Stimulated activated memory B cell treated with anti-CD40 and anti-IgM and Interleukin-4, amounts not matched to agents 10 μg/mL and 1 μg/mL and 100 μg/mL, for 72 hours (primary cell): ENCODE measurements at places on chromosomes 6 and 20.

DNA sequence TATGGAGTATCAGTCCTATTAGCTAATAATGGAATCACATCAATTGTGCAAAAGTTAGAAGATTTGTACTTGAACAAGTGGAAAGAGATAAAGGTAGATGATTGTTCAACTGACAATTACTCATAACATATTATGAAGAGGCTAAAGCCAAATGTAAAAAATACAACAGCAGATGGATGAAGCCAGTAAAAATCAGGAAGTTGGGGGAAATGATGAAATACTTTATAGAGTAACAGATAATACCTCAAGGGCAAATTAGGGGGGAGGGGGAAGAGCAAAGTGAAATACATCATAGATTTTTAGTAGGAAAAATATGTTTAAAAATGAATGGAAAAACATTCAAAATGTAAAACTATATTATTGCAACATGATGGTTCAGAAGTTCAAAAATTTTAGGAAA lies 114.0 kb downstream of the PDSS2 start:
- no peak for ATAC-seq

- no peak for ATAC-seq
These were observed 2.0 kb downstream of the TSBP1 start for GRCh38 chr6:32369660-32370059.

DNA sequence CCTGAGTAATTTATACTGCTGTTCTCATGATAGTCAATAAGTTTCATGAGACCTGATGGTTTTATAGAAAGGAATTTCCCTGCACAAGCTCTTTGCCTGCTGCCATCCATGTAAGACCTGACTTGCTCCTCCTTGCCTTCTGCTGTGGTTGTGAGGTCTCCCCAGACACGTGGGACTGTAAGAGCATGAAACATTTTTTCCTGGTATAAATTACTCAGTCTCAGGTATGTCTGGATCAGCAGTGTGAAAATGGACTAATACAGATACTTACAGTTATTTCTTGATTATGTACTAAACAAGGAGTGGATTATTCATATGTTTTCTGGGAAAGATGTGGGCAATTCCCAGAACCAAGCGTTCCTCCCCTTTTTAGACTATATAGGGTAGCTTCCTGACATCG lies 1.9 kb upstream of the TRIM38 start:
- no peak for ATAC-seq

DNA sequence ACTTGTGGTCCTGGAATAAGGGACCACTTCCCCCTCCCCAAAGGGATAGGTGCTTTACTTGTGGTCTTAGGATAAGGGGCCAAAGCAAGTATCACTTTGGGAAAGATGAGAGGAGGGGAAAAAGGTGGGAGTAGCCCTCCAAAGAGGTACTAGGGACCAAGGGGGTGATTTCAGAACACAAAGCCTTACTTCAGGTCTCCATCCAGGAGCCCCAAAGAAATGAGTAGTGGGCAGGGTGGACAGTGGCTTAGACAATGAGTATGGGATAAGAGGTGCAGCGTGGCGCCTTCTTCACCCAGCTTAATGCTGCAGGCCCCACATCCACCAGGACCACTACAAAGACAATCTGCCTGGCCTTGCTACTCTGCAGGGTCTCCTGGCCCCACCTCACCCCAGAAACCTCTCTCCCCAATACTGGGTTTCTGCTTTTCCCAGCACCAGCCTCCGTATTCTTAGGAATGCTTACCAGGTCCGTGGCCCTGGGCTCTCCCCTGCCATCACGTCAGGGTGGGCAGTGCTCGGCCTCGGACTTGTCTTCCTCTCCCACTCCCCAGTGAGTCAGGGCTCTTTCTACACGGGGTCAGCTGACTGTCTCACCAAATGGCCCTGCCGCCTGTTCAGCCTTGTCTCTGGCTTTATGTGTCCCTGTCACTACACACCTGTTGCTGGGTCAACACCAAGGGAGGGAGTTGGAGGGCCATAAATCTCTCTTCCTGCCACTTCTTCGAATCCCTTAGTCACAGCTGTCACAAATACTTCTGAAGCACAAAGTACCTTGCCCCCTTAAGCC lies 3.1 kb downstream of the NNAT start:
- no peak for ATAC-seq

GRCh38 chr6:93550551-93551276 lies 131.4 kb upstream of the EPHA7 start:
- ATAC-seq = no peak

GRCh38 chr6:55897346-55897745 lies 22.0 kb upstream of the BMP5 start:
- ATAC-seq = no peak

- no peak for ATAC-seq
These were observed 694.6 kb downstream of the QKI start for GRCh38 chr6:164108869-164109769.

DNA sequence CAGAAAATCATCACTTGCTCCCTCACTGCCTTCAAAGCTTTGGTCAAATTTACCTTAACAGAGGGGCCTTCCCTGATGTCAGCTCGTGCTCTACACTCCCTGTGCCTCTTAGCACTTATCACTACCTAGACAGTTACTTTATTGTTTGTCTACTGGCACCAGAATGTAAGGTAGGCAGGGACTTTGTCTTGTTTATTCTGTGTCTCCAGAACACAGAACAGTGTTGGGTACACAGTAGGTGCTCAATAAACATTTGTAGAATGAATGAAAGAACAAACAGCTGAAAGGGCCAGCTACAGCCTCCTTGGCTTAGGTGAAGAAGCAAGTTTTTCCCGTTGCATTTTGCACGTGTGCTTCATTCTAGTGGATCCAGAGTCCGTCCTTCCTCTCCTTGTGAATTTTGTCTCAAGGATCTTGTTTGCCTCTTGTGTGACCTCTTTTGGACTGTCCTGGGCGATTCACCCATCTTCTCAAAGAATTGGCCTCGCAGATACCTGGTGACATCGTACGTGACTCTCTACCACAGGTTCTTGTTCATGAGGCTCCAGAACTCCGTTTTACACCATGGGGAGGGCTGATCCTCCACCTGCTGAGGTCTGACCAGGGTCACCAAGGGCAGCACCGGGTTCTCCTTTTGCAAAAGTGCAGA lies 84.2 kb upstream of the ARMC2 start:
- no peak for ATAC-seq

DNA sequence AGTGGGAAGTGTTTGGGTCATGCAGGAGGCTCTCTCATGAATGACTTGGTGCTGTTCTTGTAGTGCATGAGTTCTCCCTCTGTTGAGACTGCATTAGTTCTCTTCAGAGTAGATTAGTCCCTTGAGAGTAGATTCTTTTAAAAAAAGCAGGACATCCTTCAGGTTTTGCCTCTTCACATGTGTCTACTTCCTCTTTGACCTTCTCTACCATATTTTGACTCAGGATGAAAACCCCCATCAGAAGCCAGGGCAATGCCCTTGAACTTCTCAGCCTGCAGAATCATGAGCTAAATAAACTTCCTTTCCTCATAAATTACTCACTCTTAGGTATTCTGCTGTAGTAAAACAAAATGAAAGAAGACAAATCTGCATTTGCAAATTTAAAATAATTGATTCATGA lies 170.3 kb downstream of the CD109 start:
- ATAC-seq = peak; percentile 48

- ATAC-seq = no peak
These were observed 70.6 kb downstream of the VEGFA start for GRCh38 chr6:43840490-43841218.

GRCh38 chr6:159013229-159013628 lies 13.2 kb upstream of the RSPH3 start:
- ATAC-seq = no peak

DNA sequence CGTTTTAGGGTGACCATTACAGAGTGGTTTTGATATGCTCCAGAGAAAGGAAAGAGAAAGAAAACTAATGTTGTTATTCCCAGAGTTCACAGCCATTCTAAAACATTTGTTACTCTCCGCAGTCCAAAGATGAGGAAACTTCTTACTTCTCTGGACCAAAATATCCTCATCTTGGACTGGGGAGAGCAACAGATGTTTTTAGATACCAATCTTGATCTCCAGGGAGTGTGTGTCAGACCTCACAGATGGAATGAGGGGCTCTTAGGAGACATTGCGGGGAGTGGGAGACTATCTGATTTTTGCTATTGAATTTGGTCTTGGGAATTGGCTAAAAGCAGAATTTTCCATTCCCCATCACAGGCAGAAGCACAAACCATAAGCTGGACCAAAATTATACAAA lies 110.8 kb downstream of the TNFAIP3 start:
- ATAC-seq = no peak

DNA sequence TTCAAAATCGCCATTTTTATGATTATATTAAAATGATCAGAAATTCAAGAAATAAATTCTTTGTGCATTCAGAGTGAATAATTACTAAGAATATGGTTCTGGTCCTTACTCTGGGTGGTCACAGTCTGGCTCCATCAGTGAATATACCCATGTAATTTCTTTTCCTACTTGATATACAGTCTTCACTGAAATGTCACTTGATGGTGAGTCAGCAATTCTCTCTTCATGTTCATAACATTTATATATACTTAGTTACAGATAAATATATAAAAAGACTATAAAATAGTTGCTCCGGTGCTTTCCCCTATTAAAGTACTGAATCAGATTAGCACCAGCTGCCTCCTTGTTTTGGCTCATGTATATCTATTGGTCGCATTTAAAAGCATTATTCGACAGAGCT lies 56.4 kb upstream of the MTRF1L start:
- no peak for ATAC-seq

GRCh38 chr6:37558168-37558567 lies 58.5 kb upstream of the CCDC167 start:
- no peak for ATAC-seq

- ATAC-seq = no peak
These were observed 87.6 kb downstream of the ERMARD start for GRCh38 chr6:169839029-169839481.

- ATAC-seq = no peak
These were observed 134.5 kb upstream of the HMGN3 start for GRCh38 chr6:79369026-79369425.

GRCh38 chr6:168699631-168700295 lies 258.8 kb downstream of the SMOC2 start:
- no peak for ATAC-seq

DNA sequence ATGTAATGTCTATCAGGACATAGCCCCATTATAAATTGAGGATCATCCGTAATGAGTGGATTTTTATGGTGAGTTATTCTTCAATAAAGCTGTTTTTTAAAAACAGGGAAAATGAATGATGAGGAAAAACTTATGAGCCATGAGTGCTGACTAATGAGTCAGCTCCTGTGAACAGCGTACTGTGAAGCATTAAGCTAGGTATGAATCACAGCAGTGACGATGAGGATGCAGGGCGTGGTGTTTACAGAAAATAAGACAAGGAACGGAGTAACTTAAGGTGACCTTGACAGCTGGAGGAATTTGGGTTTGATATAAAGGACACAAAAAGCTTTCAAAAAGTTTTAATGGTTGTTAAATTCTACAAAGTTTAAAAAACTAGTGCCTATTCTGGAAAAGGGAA lies 96.3 kb downstream of the FOXF2 start:
- no peak for ATAC-seq

DNA sequence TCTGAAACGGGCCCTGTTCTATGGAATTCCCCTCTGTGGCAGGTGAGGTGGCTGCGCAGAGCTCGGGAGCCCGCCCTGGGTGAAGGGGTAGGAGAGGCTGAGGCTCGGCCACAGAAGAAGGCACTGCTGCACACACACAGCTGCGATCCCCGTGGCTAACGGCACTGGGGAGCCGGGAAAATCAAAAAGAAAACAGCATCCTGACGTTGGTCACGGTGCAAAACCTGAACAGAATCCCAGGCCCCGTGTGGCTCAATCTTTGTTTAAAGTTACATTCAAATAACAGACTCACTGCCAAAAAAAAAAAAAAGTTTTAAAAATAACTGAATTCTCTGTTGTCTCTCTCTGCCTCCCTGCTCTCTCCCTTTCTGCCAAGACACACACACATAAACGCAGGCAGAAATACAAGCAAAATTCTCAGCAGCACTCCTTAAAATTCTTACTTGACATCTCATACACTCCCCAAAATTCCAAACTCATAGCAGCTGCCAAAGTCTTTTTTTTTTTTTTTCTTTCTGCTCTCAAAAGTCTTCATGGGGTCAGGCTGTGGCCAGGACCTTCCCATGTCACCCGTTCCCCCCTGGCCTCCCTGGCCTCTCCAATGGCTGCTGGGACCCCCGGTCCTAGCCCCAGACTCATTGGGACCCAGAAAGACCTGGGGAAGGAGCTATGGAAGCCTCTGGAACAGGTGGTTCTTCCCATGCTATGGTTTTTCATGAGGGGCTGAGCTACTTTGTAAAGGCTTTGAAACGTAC lies 248.8 kb downstream of the TTLL2 start:
- ATAC-seq = no peak

DNA sequence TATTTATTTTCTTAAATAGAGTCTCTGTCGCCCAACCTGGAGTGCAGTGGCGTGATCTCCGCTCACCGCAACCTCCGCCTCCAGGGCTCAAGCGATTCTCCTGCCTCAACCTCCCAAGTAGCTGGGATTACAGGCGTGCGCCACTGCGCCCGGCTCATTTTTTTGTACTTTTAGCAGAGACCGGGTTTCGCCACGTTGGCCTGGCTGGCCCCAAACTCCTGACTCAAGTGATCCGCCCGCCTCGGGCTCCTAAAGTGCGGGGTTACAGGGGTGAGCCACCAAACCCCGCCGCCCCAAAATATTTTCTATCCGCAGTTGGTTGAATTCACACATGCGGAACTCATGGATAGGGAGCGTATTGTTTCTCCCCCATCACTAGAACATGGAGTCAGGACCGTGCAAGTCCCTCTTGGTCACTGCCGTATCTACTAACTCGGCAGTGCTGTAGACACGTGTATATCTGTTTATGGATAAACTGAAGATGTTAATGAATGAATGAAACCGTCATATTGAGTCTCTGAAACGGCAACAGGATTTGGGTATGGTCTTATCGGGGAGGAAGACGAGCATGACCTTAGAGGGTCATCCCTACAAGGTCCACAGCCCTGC lies 904 bp downstream of the MKKS start:
- ATAC-seq = no peak

DNA sequence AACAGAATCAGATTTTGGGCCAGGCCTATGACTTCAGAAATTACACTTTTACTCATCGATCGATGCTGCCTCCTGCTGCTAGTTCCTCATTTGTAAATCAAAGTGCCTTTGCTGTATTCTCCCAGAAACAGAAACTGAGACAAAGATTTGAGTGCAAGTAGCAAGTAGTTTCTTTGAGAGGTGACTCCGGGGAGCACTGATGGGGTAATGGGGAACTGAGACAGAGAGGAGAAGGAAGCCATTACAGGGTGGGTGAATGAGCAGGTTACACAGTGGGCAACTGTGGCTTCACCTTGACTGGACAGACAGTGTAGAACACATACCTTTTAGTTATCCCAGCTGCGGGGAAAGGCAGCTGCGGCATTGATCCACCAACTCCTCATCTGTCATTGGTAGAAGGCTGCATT lies 9.7 kb upstream of the CD40 start:
- peak; percentile 95 for ATAC-seq

- peak; percentile 37 for ATAC-seq
These were observed 391.8 kb upstream of the MMS22L start for GRCh38 chr6:97674802-97675201.

GRCh38 chr6:5271926-5272325 lies 10.6 kb downstream of the FARS2 start:
- ATAC-seq = no peak

GRCh38 chr20:62752181-62752670 lies 43.6 kb downstream of the NTSR1 start:
- ATAC-seq = no peak
